SK-N-SH (cell line): ENCODE measurements at places on chromosomes 6 and 20. TPM values are rescaled to one million over a fixed set of nuclear protein-coding genes. Genes with fewer than 3 reads are reported as not detected.

The PPIL1 gene
- 36.6 and 48.4 TPM in 2 replicates for polyA plus RNA-seq

The IPCEF1 gene
- not detected in 2 replicates for polyA plus RNA-seq

The C20orf141 gene
- 1.1 and 1.2 TPM in 2 replicates for polyA plus RNA-seq

The COL9A3 gene
- polyA plus RNA-seq, result 1.3 and 2.5 TPM in 2 replicates

The MDC1 gene
- polyA plus RNA-seq, result 5.9 and 10.4 TPM in 2 replicates

The BEND6 gene
- 6.9 and 9.2 TPM in 2 replicates for polyA plus RNA-seq

The DEFB124 gene
- 0.26 and 0.49 TPM in 2 replicates for polyA plus RNA-seq

The IFNGR1 gene
- polyA plus RNA-seq, result 11.5 and 16.7 TPM in 2 replicates

The SESN1 gene
- 13.1 and 18.8 TPM in 2 replicates for polyA plus RNA-seq

The SLC26A8 gene
- not detected in 2 replicates for polyA plus RNA-seq

The CPNE5 gene
- 0.30 and 0.47 TPM in 2 replicates for polyA plus RNA-seq

The ULBP2 gene
- polyA plus RNA-seq, result 5.0 and 5.3 TPM in 2 replicates

The SLC18B1 gene
- 1.2 and 1.5 TPM in 2 replicates for polyA plus RNA-seq

The CD93 gene
- 0.02 and 0.03 TPM in 2 replicates for polyA plus RNA-seq

The TREM1 gene
- polyA plus RNA-seq, result not detected in 2 replicates

DNA sequence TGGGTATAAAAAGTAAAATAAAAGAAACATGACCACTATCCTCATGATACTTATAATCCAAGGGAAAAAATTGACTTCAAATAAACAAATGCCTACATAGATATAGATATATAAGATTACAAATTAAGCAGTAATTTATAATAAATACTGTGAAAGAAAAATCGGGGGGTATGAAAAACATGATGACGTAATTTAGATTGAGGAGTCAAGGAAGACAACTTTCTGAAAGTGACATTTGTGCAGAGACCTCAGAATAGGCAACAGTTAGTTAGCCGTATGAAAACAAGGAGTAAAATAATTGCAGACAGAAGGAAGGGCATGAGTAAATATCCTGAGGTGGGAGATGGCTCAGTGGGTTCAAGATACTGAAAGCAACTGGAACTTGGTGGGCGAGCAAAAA is 28.2 kb upstream of the RAB23 start:
- DNase-seq, result no peak
- H3K4me3 ChIP-seq, result no peak overlapping the region
- no peaks in the 10 kb centered on the region for H3K27me3 ChIP-seq
- no peak overlapping the region for H3K27ac ChIP-seq

DNA sequence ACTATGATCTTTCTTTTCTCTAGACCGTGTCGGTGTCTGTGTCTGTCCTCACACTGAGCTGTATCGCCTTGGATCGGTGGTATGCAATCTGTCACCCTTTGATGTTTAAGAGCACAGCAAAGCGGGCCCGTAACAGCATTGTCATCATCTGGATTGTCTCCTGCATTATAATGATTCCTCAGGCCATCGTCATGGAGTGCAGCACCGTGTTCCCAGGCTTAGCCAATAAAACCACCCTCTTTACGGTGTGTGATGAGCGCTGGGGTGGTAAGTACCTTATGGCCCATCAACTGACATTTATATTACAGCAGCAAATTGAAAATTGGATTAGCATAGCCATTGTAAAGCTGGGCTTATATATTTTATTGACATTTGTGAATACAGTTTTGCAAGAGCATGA is 72.2 kb upstream of the GFRAL start:
- no peak overlapping the region for H3K4me3 ChIP-seq
- no peak for DNase-seq
- no peaks in the 10 kb centered on the region for H3K4me1 ChIP-seq
- H3K36me3 ChIP-seq, result no peaks in the 10 kb centered on the region

GRCh38 chr20:15742087-15742486 is 831.2 kb downstream of the KIF16B start:
- H3K4me1 ChIP-seq, result no peaks in the 10 kb centered on the region
- H3K36me3 ChIP-seq, result no peaks in the 10 kb centered on the region
- no peak overlapping the region for H3K27ac ChIP-seq
- DNase-seq, result no peak
- H3K4me3 ChIP-seq, result no peak overlapping the region

DNA sequence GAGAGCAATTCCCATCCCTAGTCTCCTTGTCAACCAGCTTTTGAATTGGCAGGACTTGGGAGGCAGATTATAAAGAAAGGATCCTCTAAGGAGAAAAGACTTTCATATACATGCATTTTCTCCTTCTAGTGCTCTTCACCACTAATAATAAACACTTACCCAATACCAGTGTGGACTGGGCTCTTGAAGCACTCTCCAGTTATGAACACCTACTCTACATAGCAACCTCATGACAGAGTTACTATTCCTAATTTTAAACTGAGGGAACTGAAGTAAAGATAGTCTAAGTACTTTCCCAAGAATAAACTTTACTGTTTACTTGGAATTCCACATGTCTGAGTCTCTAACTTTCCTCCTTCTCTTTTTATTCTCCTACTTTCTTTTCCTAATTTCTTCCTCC is 4.8 kb downstream of the COL9A1 start:
- H3K4me1 ChIP-seq, result no peaks in the 10 kb centered on the region
- no peak overlapping the region for H3K4me3 ChIP-seq
- no peaks in the 10 kb centered on the region for H3K36me3 ChIP-seq

DNA sequence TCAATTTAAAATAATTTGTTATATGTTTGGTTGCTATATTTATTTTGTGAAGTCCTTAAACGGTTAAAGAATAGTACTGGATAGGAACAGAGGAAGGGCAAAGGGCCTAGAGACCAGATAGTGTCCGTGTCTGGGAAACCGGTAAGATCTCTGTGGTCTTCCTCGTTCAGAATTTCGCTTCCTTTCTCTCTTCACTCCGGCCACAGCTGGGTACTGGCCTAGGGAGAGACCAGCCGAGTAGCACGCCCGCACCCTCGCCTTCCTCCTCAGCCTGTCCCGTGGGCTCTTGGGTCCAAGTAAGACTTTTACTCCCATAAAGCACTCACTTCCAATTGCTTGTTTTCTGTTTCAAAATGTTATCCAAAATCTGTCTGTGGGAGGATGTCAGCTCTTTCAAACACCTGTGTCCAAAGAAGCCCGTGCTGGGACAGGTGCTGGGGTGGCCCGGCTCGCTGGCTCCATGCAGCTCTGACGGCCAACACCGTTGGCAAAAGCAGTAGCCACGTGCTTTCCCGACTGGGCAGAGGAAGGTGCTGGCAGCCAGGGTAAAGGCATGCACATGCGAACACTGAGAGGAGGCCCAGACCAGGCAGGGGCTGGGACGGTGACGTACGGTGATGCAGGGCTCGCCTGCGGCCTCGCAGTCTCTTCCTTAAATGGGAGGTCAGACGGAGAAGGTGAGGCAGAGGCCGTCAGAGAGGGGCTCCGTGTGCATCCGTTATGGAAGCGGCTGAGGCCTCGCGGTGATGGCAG is 112.2 kb downstream of the IRF4 start:
- no peak overlapping the region for H3K4me3 ChIP-seq
- DNase-seq, result no peak
- H3K27ac ChIP-seq, result no peak overlapping the region
- no peaks in the 10 kb centered on the region for H3K4me1 ChIP-seq
- H3K27me3 ChIP-seq, result no peaks in the 10 kb centered on the region

GRCh38 chr20:53221731-53222130 is 249.6 kb downstream of the TSHZ2 start:
- H3K4me1 ChIP-seq, result no peaks in the 10 kb centered on the region
- H3K27me3 ChIP-seq, result no peaks in the 10 kb centered on the region
- no peak overlapping the region; the same call in 1 of the 2 replicates for H3K4me3 ChIP-seq
- H3K27ac ChIP-seq, result no peak overlapping the region
- DNase-seq, result no peak
- H3K36me3 ChIP-seq, result no peaks in the 10 kb centered on the region

DNA sequence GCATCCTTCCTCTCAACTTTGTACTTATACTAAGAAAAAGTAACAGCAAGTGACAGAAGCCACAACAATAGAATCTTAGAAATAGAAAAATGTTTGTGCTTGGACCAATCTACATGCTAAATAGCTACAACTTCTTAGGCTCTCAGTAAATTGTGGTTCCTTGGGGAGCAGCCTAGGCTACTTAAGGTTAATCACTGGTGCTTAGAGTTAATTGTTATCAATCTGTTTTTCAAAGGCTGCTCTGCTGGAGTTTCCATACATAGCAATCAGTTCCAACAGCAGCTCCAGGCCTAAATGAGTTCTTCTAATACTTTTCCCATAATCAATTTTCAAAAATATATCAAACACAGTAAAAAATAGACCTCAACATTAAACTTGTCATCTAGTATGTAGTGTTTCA is 571.4 kb downstream of the EPHA7 start:
- DNase-seq, result no peak
- no peaks in the 10 kb centered on the region for H3K27me3 ChIP-seq
- no peak overlapping the region for H3K4me3 ChIP-seq
- H3K27ac ChIP-seq, result no peak overlapping the region
- no peaks in the 10 kb centered on the region for H3K36me3 ChIP-seq

GRCh38 chr6:18495236-18495635 is 108.1 kb downstream of the RNF144B start:
- H3K27ac ChIP-seq, result no peak overlapping the region
- H3K27me3 ChIP-seq, result no peaks in the 10 kb centered on the region
- no peak overlapping the region for H3K4me3 ChIP-seq
- H3K36me3 ChIP-seq, result no peaks in the 10 kb centered on the region

GRCh38 chr6:136992113-136992512 is 52.7 kb downstream of the IL20RA start:
- no peak overlapping the region for H3K4me3 ChIP-seq
- peaks cover 9% of the 10 kb centered on the region; the same call in 1 of the 2 replicates for H3K27me3 ChIP-seq
- no peak overlapping the region for H3K27ac ChIP-seq
- H3K36me3 ChIP-seq, result no peaks in the 10 kb centered on the region
- no peak for DNase-seq
- H3K4me1 ChIP-seq, result peaks cover 25% of the 10 kb centered on the region

DNA sequence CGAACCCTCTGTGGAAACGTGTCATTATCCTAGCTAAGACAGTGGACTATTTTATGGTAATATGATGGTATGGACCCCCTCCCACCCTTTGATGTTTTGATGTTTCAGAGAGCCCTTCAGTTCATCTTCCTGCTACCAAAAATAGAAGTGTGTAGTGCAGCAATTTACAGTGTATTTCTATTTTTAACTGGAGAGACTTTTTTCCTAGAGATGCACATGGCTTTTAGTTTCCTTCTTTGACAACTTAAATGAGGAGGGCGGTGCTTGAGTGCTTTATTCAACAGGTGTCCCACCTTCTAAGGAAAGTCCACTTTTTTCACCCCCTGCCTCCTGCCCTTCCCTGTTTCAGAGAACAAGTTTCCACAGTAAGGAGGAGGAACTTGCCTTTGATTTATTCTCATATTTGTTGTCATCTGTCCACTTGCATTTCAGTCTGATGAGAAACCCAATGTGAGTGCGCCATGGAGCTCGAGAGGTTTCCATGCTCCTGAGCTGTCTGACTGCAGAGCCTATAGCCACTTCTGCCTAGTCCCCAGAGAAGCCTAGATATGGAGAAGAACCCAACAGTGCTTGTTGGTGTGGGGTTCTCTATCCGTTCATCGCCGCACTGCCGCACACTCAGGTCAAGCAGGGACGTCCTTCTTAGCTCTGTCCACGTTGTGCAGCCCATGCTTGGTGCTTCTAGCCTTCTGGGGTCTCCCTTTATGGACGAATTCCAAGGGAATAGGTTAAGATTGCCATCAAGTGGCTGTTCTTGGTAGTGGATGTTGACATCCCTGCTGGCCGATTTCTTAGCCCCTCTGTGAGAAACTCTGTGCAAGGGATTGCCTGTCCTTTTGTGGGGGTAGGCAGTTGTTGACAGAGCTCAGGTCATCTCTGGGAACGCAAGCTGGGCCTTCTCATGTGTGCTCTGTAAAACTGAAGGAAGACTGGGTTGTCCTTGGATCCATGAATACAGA is 144.2 kb downstream of the JARID2 start:
- peak; percentile 75 for DNase-seq
- no peaks in the 10 kb centered on the region for H3K27me3 ChIP-seq
- no peak overlapping the region for H3K27ac ChIP-seq
- no peak overlapping the region; the same call in 1 of the 2 replicates for H3K4me3 ChIP-seq

DNA sequence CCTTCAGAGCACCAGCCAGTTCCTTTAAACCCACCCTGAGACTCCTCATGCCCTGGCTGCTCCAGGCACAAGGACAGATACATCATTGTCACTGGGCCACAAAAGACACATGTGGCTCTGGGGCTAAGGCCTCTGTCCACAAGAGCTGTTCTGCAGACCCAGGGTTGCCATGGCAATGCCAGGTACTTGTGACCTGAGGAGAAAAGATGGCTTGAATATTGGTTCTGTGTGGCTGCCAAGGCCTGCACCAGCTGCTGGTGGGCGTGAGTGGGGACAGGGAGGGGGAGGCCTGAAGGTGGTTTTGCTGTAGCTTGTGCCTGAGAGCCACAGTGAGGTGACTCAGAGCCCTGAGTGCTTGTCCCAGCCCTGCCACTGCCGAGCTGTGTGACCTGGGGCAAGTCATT is 31.8 kb downstream of the SAYSD1 start:
- no peaks in the 10 kb centered on the region for H3K4me1 ChIP-seq
- DNase-seq, result no peak
- no peaks in the 10 kb centered on the region for H3K36me3 ChIP-seq

GRCh38 chr20:52150440-52151258 is 40.9 kb downstream of the ZFP64 start:
- peaks cover 13% of the 10 kb centered on the region for H3K36me3 ChIP-seq
- H3K27ac ChIP-seq, result no peak overlapping the region
- no peak overlapping the region for H3K4me3 ChIP-seq
- peak; percentile 65 for DNase-seq
- no peaks in the 10 kb centered on the region for H3K4me1 ChIP-seq
- H3K27me3 ChIP-seq, result no peaks in the 10 kb centered on the region

DNA sequence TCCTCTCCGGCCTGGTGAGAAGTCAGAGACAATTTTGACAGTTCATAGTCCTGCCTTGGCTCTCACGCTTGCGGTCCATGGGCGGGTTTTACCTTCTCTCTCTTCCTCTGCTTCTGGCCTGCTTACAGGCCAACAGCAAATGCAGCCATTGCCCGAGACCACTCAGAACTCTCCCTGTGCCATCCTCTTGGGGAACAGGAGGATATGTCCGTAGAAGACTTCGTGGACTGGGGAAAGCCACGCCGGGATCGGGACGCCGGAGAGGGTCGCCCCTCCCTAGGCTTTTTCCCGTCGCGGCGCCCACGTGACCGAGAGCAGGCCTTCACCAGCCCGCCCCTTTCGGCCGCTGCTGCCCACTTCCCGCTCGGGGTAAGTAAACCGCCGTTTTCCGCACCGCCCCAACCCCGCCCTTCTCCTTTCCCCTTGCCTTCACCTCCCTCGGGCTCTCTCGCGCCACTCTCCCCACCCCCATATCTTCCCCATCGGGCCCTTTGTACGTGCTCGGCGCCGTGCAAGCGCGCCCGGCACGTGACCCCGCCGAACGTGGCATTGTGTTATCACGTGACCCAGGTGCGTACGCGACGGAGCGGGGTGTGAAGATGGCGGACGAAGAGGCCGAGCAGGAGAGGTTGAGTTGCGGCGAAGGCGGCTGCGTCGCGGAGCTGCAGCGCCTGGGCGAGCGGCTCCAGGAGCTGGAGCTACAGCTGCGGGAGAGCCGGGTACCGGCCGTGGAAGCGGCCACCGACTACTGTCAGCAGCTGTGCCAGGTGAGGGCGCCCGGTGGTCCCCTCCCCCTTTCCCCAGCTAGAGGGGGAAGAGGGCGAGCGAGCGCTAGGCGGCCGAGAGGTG is at the start of gene ZNF292:
Gene ZNF292 (plus strand): TSS at position 573 of the 849 bp plus-strand sequence. CDS start 27 bp downstream, at position 600.
- H3K4me1 ChIP-seq, result peaks cover 20% of the 10 kb centered on the region
- peaks cover 16% of the 10 kb centered on the region for H3K36me3 ChIP-seq
- peak within 1 kb of the TSS; percentile 95 for H3K27ac ChIP-seq
